NCI-H524 treated with DMSO at 0.1 percent for 48 hours (cell line): ENCODE measurements at places on chromosomes 1 and 21.

DNA sequence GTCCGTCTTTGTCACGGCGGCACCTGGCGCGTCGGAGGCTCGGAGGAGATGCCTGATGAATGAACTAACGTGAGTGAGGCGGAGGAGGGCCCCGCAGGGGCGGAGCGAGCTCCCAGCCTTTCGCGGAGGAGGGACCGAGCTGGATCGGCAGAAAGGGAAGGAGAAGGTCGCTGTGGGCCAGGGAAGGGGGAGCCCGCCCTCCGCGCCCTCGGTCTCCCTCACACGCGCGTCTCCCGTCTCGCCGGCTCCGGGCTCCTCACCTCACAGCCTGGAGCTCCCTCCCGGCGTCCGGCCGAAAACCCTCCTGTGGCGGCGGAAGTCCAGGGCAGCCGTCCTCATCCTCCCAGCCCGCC is 519 bp downstream of the ZNF496 start:
- no peak for DNase-seq

DNA sequence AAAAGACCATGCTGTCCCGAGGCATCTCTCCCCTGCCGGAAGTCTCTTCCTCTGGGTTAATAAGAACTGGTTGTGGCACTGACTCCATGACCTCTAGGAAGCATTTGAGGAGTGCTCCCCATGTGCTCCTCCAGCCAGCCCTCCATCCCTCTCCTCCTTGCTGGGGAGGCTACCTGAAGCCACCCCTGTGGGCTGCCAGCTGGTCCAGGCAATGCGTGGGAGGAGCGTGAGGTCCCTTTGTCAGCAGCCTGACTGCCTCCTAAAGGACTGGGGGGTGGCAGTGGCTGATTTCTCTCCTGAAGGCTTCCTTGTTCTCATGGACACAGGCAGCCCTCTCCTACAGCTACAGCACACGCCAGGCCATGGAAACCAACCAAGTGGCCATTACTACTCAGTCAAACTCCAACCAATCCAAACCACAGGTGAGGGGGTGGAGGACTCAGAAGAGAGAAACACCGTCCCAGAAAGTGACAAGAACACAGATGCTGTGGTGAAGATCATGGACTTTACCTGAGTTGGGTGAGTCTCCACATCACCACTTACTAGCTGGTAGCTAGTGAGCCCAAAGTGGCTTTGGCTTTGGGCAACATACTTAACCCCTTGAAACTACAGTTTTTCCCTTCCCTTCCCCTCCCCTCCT is 35.2 kb downstream of the NENF start:
- DNase-seq = no peak

- DNase-seq = peak; percentile 4
Observed at GRCh38 chr1:161190962-161191521, 7.8 kb downstream of the ADAMTS4 start.

GRCh38 chr1:80639777-80640533 is 1160.8 kb upstream of the ADGRL2 start:
- DNase-seq = no peak
